ENCODE measurements at places on chromosomes 7 and 10.

DNA sequence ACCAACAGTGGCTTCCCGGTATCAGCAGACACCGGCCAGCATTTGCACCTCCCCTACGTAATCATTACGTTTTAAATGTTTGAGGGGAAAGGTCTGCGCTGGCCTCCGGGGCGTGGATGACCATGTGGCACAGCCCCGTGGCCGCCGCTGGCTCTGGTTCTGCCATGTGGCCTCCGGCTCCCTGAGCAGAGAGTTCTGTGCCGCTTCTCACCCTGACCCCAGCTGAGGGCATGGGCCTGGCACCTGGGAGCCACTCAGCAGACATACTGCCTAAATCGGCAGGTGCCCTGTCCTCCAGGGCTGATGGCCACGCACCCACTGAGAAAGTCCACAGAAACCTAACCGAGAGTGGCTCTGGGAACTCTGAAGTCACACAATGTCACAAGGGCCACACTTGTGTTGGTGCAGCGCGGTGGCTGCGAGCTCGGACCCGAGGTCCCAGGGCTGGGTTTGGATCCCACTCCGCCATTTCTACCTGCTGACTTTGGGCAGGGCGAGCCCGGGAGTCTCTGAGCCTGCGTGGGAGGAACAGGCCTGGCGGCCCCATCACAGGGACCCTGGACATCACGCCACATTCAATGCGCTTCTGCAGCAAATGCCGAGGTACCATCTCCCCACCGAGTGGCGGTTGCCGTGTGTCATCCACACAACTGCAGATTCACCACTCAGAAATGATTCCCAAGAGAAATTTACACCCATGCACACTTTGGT is 25.3 kb downstream of the CFAP46 start:
- DNase-seq: no peak

GRCh38 chr10:74867351-74867750 is 41.0 kb downstream of the KAT6B start:
- DNase-seq: no peak

GRCh38 chr7:114925434-114925833 is 3.5 kb downstream of the MDFIC start:
- DNase-seq: no peak

DNA sequence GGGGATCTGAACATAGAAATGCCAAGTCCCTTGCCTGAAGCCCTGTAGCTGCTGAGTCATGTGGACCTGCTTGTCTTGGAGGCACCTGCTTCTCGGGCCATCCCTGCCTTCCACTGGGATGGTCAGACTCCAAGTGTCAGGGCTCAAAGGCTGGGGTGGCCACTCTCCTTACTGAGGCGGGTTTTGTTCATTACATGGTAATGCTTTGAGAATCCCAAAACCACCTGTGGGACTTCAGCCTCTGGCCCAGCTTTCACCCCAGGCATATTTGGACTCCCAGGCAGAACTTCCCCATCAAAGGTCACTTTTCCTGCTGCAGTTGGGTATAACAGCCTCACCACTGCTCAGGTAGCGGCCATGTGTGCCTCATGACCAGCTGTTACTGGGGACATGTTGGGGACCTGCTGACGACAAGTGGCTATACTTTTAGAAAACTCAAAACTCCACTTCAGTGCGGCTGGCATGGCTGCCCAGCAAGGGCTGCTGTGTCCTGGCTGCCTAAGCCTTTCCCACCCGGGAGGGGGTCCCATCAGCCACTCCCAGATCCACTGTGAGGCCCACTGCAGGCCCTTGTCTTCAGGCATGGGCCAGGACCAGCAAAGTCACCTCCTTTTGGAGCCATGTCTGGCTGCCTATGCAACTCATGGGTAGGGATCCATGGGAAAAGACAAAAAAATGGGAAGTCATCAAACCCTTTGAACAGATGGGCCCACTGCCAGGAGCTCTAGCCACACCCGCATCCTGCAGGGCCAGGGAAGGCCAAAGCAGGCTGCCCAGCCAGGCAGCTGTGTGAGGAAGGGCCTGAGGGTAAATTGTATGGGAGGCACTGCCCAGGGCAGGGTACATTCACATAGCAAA is 96.7 kb downstream of the ARHGAP22 start:
- no peak for DNase-seq

DNA sequence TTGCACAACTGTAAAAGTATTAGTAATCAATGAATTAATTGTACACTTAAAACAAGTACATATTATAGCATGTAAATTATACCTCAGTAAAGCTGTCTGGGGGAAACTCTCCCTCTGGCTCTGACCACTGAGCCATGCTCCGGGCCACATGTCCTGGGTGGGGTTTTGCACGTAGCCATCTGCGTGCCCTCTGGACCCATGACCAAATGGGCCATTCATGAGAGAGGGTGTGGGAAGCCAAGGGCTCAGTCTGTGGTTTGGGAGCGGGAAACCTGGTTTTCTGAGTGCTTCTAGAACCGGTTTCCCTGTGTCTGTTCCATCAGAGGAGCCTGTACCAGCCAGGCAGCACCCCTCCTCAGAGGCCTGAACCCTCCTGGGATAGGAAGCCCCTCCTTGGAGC is 143.2 kb downstream of the SH3PXD2A start:
- no peak for DNase-seq

- DNase-seq: no peak
Measured at GRCh38 chr7:113764401-113765035, 154.3 kb downstream of the PPP1R3A start.
